ENCODE measurements at places on chromosomes 1 and 21.

DNA sequence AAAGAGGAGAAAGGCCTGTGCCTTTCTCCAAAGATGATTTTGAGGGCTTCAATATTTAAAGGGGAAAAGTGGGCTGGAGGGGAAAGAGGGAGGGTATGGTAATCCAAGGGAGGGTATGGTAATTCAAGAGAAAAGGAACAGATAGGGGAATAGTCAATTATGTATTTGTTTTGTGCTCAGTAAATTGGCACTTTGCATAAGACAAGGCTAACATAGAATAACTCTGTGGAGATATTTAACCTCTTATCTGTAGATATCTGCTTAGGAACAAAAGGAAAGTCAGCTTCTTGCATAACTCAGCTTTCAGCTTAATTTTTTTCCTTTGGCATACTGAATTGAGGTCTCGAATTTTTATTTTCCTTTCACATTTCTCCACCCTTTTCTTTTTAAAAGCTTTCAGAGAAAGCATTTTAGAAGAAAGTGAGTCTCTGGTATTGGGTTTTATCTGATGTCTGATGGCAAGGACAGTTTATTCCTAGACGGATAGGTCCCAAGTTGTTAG lies 119.9 kb upstream of the F3 start:
- no peak overlapping the region for H3K4me3 ChIP-seq
- H3K36me3 ChIP-seq, result no peaks in the 10 kb centered on the region
- no peaks in the 10 kb centered on the region for H3K27me3 ChIP-seq

DNA sequence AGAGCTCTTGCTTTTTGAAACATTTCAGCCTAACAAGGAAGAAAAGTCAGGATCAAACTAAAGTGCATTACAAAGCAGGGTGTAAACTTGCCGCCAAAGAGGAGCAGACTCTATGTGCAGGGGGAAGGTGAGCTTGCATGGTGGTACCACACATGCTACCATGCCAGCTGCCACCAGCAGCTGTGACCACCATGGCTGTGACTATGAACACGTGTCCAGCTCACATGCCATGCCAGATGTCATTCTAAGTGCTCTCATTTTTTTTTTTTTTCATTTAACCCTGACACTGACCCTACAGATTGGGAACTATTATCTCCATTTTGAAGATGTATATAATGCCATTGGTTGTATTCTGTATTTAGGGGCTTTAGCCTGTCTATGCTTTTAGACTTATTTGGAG lies 79.0 kb downstream of the PCP4 start:
- H3K36me3 ChIP-seq, result no peaks in the 10 kb centered on the region
- peaks cover 9% of the 10 kb centered on the region for H3K27me3 ChIP-seq
- H3K4me1 ChIP-seq, result peaks cover 8% of the 10 kb centered on the region
- H3K4me3 ChIP-seq, result no peak overlapping the region

DNA sequence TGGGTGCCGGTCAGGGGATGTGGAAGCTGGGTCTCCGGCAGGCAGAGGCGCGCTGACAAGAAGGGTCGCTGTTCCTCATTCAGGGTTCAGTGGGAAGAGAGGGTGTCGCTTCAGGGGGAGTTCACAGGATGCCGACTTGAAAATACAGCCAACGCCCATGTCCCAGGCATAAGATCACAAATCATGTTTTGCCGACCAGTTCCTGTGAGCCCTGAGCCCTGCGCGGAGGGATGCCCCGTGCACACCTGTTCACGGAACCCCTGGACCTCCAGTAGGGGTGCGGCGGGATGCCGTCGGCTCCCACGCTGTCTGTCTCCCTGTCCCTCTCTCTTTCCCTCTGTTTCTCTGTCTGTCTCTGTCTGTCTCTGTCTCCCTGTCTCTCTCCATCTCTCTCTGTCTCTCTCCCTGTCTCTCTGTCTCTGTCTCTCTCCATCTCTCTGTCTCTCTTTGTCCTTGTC lies 26.8 kb downstream of the TP73 start:
- DNase-seq, result no peak
- no peak overlapping the region for H3K27ac ChIP-seq
- H3K27me3 ChIP-seq, result peaks cover 18% of the 10 kb centered on the region
- no peak overlapping the region for H3K4me3 ChIP-seq
- no peaks in the 10 kb centered on the region for H3K4me1 ChIP-seq
- H3K36me3 ChIP-seq, result no peaks in the 10 kb centered on the region

- H3K27me3 ChIP-seq, result peaks cover 3% of the 10 kb centered on the region
- H3K4me3 ChIP-seq, result no peak overlapping the region
- DNase-seq, result no peak
Observed at GRCh38 chr1:77400781-77401180, 119.0 kb downstream of the AK5 start.

- peak overlapping the region; percentile 5 for H3K4me3 ChIP-seq
- H3K27ac ChIP-seq, result peak overlapping the region; percentile 78
- H3K4me1 ChIP-seq, result peaks cover 86% of the 10 kb centered on the region
- no peak for DNase-seq
Observed at GRCh38 chr1:181101581-181102226, 13.2 kb downstream of the IER5 start.

DNA sequence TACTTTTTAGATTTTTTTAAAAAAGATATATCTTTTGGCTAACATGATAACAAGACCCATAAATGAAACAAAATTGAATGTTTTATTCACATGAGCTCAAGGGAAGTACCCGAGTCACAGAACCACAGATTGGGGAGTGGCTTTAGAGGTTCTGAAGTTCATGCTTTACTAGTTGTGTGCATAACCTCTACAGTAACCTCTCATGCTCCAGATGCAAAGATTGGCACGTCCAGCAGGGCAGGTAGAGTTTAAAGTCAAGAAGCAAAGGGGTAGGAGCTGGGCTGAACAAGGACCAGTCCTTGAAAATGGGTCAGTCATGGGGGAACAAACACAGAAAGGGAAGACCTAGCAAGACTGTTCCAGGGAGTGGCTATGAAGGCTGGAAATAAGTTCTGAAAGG lies 109.6 kb downstream of the RNF220 start:
- no peak for DNase-seq
- H3K4me1 ChIP-seq, result peaks cover 7% of the 10 kb centered on the region
- H3K36me3 ChIP-seq, result no peaks in the 10 kb centered on the region
- peaks cover 74% of the 10 kb centered on the region for H3K27me3 ChIP-seq
- H3K27ac ChIP-seq, result no peak overlapping the region

DNA sequence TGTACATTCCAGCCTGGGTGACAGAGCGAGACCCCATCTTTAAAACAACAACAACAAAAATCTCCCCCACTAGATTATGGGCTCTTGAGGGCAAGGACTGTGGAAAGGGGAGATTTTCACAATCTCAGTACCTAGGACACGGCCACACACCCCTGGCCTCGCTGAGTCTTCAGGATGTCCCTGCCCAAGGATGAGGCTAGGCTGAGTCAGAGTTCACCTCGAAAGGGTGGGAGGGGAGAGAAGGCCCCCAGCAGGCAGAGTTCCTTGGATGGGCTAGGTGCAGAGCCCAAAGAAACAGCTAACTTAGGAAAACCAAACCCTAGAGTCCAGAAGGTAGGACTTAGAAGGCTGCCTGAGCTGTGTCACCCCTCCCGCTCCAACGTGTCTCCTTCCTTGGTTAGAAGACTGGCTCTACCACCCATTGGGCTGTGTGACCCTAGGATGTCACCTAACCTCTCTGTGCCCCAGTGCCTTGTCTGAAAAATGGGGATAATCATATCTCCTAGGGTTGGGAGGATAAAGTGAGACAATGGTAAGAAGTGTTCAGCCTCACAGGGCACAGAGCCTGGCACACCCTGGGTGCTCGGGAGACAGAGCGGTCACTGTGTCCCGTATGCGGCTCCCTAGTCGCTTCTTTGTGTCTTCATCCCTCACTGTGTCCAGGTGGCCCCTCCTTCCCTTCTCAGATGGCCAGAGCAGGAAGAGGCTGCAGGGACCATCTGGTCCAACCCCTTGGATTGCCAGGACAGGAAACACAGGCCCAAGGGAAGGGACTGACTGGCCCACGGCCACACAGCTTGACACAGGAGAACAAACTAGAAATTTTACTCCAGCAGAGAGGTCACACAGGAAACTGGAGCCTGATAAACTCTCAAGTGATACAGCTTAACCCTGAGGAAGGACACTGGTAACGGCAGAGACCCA lies 11.2 kb downstream of the TRIM62 start:
- H3K4me1 ChIP-seq, result peaks cover 48% of the 10 kb centered on the region
- H3K27me3 ChIP-seq, result no peaks in the 10 kb centered on the region
- H3K4me3 ChIP-seq, result no peak overlapping the region
- H3K36me3 ChIP-seq, result peaks cover 3% of the 10 kb centered on the region
